Keratinocyte (primary cell): ENCODE measurements at places on chromosomes 2 and 18.

DNA sequence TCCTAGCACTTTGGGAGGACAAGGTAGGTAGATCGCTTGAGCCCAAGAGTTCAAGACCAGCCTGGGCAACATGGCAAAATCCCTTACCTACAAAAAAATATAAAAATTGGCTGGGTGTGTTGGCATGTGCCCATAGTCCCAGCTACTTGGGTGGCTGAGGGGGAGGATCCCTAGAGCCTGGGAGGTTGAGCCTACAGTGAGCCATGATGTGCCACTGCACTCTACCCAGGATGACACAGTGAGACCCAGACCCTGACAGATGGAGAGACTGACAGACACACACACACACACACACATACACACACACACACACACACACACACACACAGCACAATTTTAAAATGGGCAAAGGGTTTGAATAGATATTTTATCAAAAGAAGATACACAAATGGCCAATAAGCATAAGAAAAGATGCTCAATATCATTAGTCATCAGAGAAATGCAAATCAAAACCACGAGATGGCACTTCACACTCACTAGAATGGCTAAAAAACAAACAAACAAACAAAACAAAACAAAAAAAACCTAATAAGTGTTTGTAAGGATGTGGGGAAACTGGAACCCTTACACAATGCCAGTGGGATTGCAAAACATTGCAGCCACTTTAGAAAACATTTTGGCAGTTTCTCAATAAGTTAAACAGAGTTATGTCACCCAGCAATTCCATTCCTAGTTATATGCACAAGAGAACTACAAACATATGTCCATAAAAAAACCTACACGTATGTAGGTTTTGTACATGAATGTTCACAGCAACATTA is 42.3 kb downstream of the BAZ2B start:
- no peak for DNase-seq

GRCh38 chr2:61750624-61751023 is 103.2 kb downstream of the FAM161A start:
- DNase-seq, result no peak

DNA sequence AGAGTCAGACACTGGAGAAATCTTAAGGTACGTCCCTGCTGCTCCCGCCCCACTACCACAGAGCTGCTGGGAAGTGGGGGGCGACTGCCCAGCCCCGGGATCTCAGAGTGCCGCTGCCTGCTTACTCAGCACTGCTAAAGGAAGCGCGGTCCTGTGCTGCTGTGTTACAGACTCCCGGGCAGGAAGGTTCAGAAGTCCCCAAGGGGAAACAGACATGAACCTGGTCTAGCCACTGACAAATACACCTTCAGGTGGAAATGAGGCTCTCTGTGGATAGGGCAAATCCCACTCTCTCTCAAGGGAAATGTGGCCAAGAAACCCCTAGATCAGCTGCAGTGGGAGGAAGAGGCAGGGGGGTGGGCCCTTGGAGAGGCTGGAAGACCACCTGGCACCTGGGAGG is 13.7 kb downstream of the MTERF4 start:
- DNase-seq, result no peak

- DNase-seq, result no peak
These were observed 53.4 kb downstream of the ADI1 start for GRCh38 chr2:3465844-3466481.

- DNase-seq, result no peak
These were observed 22.0 kb downstream of the GALNT1 start for GRCh38 chr18:35603528-35603927.

DNA sequence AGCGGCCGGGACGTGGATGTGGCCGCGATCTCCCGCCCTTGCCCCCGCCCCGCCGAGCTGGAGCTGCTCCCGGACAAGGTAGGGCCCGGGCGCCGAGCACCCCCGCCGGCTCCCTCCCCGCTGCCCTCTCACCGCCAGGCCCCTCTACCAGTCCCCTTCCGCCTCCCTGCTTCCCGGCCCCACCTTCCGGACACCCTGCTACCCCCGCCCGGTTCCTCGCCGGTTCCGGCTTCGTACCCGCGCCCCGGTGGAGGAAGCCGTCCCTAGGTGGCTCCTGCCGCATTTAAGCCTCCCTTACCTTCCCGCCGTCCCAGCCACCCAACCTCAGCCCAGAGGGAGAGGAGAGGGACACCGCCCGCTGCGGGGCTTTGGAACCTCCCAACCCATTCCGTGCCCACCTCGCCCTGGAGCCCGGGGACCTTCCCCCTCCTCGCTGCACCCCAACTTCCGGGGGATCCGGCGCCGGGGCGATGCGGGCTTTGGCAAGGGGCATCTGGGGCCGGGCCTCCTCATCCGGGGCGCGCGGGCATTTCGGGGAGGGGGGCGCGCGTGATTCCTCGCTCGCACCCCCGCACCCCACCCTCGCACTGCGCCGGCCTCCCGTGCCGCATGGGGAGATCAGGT is 475 bp downstream of the B3GNT2 start:
- DNase-seq, result no peak

DNA sequence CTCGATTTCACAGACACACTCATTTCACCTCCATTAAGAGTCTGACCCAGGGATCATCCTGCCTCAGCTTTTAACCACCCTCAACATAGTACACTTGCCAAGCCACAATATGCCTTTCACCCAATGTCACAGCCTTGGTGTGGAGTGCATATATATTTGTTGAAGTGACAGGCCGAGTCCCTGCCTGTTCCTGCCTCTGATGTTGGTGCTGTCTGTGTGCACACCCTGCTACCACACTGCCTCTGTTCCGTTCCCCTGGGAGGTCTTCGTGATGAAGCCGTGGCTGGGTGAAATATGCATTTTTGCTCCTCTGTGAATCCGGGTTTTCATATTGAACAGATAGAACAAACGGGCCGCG is 90.3 kb downstream of the RNF144A start:
- DNase-seq, result no peak

DNA sequence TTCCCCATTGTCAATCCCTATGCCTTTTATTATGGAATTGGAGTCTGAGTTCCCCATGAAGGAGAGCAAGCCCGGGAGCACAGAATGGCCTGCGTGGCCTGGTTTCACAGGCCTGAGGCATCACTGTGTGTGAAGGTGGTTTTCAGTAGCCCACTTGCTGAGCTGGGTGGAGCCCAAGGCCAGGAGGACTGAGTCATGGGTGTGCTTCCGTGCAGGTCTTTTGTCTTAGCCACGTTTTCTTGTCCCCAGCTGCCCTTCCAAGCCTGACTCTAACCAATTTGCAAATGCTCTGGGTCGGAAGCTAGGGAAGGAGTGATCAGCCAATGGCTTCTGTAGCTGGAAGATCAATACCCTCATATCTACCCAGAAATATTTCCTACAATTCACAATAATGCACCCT is 119.2 kb downstream of the MAPK4 start:
- no peak for DNase-seq

GRCh38 chr2:158127380-158127804 is 25.7 kb downstream of the UPP2 start:
- DNase-seq, result no peak

- DNase-seq, result no peak
These were observed 46.4 kb upstream of the CYP1B1 start for GRCh38 chr2:38122344-38122743.

DNA sequence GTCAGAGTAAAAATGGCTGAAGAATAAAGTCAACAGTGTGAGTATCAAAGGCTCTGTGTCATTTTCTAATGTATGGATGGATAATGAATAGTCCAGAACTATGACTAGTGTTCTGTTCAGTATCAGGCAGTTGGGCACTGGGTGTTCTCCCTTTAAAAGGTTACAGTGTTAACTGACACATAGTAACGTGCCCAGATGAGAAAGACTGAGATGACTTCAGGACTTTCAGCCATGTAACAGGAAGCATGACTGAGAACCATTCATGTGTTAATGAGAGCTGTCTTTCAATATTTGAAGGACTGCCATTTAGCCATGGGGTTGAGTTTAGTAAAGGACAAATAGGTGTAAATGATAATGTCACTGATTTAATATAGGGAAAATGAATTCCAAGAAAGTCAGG is 187.1 kb downstream of the GULP1 start:
- DNase-seq, result no peak

DNA sequence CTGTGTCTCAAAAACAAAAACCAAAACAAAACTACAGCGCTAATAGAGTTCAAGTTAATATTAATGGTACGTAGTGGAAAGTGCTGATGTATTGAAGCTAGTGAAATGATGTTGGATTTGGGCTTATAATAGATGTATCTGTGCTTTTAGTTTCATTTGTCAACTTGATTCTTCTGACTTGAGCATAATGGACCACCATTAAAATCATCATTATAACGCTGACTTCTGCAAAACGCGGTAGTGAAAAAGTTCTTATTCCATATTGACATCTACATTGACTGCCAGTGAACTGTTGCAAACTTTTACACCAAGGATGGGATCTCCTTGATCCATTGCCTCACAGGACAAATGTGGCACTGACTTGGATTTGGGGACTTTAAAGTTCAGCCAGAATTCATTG is 85.0 kb downstream of the LPIN1 start:
- DNase-seq, result no peak

DNA sequence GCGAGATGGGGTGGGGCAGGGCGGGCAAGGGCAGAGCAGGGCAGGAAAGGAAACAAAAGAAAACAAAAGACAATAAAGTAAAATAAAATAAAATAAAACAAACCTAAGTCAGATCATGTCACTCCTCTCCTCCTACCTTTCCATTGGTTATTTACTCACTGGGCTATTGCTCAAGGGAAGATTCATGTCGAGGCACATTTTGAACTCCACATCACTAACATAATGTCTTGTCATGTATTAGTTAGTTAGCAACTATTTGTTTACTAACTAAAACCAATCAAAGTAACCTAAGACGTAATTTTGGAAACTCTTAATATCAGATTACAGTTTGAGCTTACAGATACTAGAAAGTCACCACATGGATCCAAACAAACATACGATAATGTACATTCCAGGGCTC is 2.2 kb downstream of the C1D start:
- peak; percentile 40 for DNase-seq

DNA sequence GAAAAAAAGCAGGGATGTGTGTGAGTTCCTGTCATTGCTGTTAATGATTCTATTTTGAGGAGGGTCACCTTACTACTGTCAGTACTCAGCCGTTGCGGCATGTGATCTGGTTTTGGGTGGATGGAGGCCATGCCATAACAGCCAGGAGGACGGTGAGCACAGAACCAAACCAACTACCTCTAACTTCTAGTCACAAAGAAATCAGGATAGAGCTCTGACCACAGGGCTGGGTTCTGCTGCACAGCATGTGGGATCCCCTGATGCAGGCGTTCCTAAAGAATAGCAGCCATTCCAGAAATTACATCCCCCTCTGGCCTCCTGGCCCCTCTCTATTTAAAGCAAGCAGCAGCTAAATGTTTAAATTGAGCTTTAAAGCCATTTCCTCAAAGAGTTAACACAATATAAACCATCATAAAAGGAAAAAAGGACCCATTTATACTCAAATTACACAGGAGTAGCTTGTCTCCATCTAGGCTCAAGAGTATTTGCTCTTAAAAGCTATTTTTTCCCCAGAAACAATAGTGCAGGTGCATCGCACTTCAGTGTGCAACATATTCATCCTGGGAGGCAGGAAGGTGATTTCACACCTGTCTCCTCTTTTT is 786.4 kb downstream of the RNF144A start:
- no peak for DNase-seq

DNA sequence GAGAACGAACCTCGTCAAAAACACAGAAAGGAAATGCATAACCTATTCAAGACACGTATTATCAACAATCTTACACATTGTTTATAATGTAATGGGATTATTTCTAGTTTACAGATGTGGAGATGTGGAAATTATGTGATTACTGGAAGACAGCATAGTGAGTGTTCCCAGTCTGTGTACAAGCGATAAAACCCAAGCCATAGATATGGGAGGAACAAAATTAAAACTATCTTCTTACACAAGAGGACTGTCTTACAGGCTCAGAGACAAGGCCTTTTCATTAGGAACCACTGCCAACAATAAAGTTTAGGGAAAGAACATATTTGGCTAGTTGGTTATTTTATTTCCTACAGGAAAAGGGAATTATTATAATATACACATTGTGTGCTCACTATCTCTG is 20.3 kb downstream of the COBLL1 start:
- DNase-seq, result no peak

GRCh38 chr2:109615637-109616144 is 1.5 kb downstream of the SOWAHC start:
- DNase-seq, result no peak
